H1 (cell line): ENCODE measurements at places on chromosomes 3 and 15.

DNA sequence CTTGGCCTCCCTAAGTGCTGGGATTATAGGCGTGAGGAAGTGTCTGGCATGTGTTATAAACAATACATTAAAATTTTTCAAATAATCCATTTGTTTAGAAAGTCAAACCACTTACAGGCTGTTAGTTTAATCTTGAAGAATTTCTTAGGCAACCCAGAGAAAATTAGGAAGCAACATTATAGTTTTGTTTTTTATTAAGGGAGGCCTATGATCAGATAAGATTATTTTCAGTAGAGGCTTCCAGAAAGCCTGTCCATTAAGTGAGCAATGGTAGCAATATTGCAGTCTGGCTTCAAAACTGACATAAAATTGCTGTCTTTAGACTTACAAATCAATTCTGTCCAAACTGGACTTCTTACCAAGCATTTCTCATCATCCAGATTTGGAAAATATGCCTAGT lies 49.6 kb downstream of the CD47 start:
- H3K27ac ChIP-seq, result no peak overlapping the region
- no peaks in the 10 kb centered on the region for H3K27me3 ChIP-seq
- no peak for DNase-seq

DNA sequence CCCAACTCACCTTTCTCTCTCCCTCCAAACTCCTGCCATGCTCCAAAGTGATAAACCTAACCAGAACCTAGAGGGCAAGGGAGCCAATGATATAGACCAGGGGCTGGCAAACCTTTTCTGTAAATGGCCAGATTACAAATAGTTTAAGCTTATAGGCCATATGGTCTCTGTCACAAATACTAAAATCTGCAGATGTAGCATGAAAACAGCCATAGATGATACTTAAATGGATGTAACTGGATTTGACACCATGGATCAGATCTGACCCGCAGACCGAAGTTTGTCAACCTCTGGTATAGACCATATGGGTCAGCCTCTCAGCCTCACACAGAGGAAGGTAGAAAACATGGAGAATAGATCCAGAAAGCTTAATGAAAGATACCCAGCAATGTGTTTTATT lies 165.2 kb upstream of the STT3B start:
- H3K4me3 ChIP-seq, result no peak overlapping the region
- no peaks in the 10 kb centered on the region for H3K27me3 ChIP-seq
- DNase-seq, result no peak
- no peak overlapping the region for H3K27ac ChIP-seq
- no peaks in the 10 kb centered on the region for H3K36me3 ChIP-seq

- no peaks in the 10 kb centered on the region for H3K27me3 ChIP-seq
- no peaks in the 10 kb centered on the region for H3K36me3 ChIP-seq
- H3K4me1 ChIP-seq, result no peaks in the 10 kb centered on the region
Observed at GRCh38 chr3:164040991-164041390, 1037.3 kb downstream of the SI start.

GRCh38 chr15:72050700-72051099 lies 67.2 kb downstream of the MYO9A start:
- H3K4me3 ChIP-seq, result no peak overlapping the region
- no peaks in the 10 kb centered on the region for H3K4me1 ChIP-seq
- H3K36me3 ChIP-seq, result no peaks in the 10 kb centered on the region; the same call in 1 of the 2 replicates
- DNase-seq, result no peak

GRCh38 chr3:46705022-46705530 lies 3.9 kb downstream of the TMIE start:
- H3K4me1 ChIP-seq, result no peaks in the 10 kb centered on the region
- no peak overlapping the region for H3K4me3 ChIP-seq
- no peaks in the 10 kb centered on the region for H3K36me3 ChIP-seq

GRCh38 chr15:55627730-55628368 lies 39.7 kb upstream of the PYGO1 start:
- H3K27me3 ChIP-seq, result no peaks in the 10 kb centered on the region
- no peak for DNase-seq
- no peak overlapping the region for H3K27ac ChIP-seq
- H3K4me1 ChIP-seq, result no peaks in the 10 kb centered on the region

- H3K27ac ChIP-seq, result no peak overlapping the region
- H3K4me3 ChIP-seq, result no peak overlapping the region
- no peaks in the 10 kb centered on the region for H3K36me3 ChIP-seq
- H3K4me1 ChIP-seq, result 0 out of 2 replicates have a peak, but pooled peaks cover 9% of the 10 kb centered on the region
Observed at GRCh38 chr15:89820666-89821611, 6.3 kb upstream of the ANPEP start.

DNA sequence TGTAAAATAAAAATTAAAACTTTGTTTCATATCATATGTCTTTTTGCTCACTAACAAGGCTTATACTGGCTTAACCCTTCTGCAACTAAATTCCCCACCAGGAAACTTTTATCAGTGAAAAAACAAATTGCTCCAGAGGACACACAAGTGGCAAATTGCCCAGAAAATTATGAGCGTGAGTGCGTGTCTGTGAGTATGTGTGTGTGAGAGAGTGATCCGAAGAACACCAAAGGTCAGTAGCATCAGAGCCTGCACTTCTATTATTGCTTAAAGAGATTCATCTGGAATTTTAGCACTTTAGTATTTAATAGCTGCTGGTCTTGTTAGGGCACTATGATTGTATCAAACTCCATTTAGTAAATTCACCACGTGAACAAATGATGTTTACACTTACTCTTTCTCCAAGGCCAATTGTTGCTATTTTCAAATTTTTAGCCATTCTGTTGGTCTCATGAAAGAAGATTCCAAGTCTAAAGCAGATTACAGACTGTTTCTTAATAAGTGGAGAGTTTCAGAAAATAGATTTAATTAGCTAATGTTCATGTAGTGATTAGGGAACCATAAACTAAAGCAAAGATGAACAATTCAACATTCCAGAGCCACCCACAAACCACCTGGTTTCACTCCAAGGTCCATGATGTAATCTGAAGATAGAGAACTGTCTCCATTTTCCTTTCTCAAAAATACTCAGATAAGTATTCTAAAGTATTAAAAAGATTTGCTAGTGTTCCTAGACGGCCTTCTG lies 91.1 kb upstream of the IL12A start:
- peaks cover 1% of the 10 kb centered on the region; the same call in 1 of the 2 replicates for H3K36me3 ChIP-seq
- no peak overlapping the region for H3K4me3 ChIP-seq
- DNase-seq, result no peak
- no peaks in the 10 kb centered on the region for H3K4me1 ChIP-seq

GRCh38 chr3:183766107-183766506 lies 59.3 kb downstream of the MAP6D1 start:
- H3K27ac ChIP-seq, result no peak overlapping the region
- H3K27me3 ChIP-seq, result no peaks in the 10 kb centered on the region
- no peak for DNase-seq
- H3K36me3 ChIP-seq, result peaks cover 14% of the 10 kb centered on the region
- no peak overlapping the region for H3K4me3 ChIP-seq

DNA sequence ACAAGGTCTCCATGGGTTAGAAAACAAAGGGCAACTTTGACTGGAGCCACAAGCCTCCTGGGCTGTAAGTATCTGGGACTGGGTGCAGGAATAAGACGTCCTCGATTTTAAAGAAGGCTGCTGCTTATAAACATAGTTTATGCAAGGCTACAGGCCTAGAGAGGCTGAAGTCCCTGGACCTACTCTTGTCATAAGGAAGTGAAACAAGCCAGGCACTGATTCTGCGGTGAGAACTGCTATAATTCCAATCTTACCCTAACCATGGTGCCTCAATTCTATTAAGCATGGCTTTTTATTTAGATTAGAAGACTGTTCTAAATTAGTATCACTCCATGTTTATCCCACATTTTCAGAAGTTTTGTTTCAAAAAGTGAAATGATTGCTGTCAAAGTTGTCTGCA lies 777.6 kb downstream of the PLOD2 start:
- H3K4me3 ChIP-seq, result no peak overlapping the region
- no peaks in the 10 kb centered on the region for H3K4me1 ChIP-seq
- H3K27me3 ChIP-seq, result no peaks in the 10 kb centered on the region
- no peaks in the 10 kb centered on the region for H3K36me3 ChIP-seq

DNA sequence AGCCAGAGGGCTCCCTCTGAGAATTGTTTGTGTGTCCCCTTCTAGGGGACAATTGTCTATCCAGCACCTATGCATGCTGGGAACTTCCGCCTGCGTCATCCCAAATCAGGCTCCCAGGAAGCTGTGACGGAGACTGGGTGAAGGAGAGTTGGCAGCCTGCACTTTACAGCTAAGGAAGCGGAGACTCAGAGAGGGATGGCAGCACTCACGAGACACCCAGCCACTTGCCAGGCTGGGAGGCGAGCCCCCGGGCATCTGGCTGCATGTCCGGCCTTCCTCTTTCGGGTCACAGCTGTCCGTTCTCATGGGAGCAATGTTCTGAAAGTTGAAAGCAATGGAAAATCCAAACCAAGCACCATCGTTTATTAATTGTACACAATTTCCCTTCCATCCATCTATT lies 45.5 kb upstream of the SLC6A11 start:
- H3K4me3 ChIP-seq, result no peak overlapping the region
- no peak overlapping the region for H3K27ac ChIP-seq
- no peak for DNase-seq
- no peaks in the 10 kb centered on the region for H3K36me3 ChIP-seq
- H3K4me1 ChIP-seq, result no peaks in the 10 kb centered on the region; the same call in 1 of the 2 replicates
